ENCODE measurements at places on chromosomes 1 and 21.

GRCh38 chr1:111696330-111696729, 42.9 kb downstream of the INKA2 start:
- no peak for DNase-seq

DNA sequence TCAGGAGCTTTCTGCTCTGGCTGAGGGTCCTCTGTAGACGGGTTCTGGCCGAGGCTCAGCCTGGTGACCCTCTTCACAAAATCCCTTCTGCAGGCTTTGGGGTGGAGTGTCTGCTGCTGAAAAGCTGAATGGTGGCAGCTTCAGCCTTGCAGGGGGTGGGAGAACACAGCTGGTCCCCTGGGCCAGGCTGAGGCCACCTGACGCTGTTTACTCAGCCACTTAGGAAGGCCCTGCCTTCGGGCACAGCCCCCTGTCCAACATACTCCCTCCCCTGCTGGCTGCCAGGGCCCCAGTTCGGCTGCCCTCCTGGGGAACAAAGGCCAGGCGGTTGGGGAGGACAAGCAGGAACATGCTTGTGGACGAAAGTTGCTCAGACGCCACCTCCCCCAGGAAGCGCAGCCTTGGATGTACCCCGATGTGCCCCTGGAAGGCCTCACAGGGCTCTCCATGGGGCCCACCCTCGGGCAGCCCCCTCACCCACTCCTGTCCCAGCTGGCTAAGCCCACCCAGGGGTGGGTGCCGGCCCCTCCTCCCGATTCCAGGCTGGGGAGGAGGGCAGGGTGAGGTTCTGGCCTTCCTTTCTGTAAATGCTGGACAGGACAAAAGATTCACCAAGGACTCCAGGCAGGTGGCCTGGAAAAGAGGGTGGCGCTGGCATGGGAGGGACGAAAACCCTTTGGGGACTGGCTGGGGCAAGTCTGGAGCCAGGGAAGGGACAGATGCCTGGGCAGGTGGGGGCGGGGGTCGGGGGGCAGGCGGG, at the start of gene ANKRD65:
Gene ANKRD65 (minus strand): TSS at position 130 of the 760 bp plus-strand sequence. CDS start 271 bp downstream, outside the sequence.
- DNase-seq: no peak

DNA sequence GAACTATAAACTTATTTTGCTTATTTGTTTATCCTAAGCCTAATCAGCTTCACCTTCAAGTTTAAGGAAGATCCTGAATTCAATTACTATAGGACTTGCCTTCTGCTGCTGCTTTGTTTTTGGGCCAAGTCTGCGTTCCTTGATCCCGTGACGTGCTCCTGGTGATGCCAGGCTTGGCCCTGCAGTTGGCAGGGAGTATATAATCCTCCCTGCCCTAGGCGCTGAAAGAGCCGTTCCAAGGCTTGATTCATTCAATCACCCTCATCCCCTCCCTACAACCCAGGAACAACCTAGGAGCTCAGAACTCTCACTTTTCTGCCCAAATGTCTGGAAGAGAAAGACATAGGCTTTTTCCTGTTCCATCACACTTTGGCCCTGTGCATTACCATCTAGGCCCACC, 12.4 kb upstream of the LRRN2 start:
- no peak for DNase-seq

DNA sequence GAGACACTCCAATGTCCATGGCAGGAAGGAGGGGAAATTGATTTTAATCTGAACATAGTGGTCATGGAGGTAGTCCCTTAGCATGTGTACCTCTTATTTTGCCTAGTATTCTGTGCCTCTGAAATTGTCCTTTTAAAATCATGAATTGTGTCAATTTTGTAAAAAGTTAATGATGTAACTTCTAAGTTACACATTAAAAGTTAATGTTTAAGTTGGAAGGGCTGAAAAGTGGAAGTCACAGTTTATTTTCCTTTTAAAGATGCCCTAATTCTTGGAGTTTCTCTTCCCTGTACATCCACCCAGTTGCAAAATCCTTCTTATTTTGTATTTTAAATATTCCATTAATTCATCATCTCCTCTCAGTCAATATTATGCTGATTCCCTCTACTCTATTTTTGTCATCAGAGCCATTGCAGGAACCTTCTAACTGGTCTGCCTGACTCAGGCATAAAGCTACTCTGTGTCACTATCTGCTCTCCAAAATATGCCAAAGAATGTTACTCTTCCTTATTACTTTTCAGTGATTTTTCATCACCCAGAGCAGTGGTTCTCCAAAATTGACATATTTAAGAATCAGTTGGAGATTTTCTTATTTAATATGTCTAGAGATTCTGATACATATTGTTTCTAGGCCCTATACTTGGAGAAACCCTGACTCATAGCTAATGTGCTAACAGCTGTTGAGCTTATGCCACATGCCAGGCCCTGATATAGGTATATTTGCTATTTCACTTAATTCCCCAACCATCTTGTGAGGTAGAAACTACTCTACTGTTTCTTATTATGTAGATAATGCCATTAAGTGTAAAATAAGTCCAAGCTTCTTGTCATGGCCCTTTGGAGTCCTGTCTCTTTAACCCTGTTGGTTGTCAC, 5.1 kb downstream of the HOOK1 start:
- no peak for DNase-seq

GRCh38 chr1:218166268-218166945, 118.7 kb upstream of the RRP15 start:
- no peak for DNase-seq

DNA sequence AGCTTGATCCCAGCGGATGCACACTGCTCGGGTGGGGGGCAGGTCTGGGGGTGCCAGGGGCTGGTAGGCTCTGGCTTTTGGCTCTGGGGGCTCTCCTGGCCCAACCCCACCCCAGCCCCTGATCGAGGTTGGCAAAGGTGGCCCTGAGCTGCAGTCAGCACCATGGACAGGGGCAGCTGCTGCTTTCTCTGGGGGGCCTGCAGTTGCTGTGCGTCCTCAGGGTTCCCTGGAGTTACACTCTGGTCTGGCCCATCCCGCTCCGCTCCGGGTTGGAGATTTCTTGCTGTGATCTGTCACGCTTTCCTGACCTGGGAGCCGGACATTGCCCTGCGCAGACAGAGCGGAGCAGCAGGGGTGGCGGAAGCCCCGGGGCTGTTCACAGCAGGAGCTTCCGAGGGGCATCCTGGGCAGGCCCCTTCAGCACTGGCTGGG, 8.0 kb upstream of the PLCH2 start:
- DNase-seq: peak; percentile 50

DNA sequence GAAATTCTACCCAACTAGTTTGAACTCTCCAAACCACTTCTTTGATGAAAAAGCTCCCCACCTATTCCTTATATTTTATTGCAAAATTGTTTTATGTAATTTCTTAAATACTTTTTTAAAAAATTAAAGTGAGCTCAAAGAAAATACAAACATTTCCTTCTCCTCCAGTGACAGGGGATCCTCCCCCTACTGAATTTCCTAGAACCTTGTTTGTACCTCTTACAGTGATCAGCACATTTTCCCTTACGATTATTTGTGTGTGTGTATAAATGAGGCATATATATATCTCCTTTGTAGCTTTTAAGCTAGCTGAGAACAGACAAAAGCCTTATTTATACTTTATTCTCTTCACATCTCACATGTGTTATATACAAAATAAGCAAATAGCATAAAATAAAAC, 44.4 kb downstream of the VAV3 start:
- DNase-seq: no peak

GRCh38 chr1:241424480-241424971, 67.5 kb upstream of the RGS7 start:
- DNase-seq: no peak

DNA sequence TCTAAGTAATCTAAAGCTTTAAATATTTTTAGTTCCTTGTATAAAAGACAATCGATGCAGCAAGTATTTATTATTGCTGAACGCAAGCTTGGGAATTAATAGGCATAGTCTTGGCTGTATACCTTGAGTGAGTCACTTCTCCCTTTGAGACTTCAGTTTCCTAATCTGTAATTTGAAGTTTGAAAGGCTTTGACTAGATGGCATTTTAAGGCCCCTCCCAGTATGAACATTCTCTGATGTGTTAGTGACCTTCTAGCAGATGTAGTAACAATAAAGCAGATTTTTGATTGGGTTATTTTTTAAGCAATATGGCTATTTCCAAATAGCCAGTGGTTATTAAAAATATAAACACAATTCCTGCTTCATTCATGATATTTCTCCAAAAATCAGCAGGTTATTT, 58.2 kb downstream of the DUSP10 start:
- DNase-seq: no peak

- no peak for DNase-seq
These were observed 37.8 kb downstream of the XCL1 start for GRCh38 chr1:168614235-168614634.

- DNase-seq: peak; percentile 39
These were observed 51.8 kb upstream of the FAM89A start for GRCh38 chr1:231091831-231092301.

DNA sequence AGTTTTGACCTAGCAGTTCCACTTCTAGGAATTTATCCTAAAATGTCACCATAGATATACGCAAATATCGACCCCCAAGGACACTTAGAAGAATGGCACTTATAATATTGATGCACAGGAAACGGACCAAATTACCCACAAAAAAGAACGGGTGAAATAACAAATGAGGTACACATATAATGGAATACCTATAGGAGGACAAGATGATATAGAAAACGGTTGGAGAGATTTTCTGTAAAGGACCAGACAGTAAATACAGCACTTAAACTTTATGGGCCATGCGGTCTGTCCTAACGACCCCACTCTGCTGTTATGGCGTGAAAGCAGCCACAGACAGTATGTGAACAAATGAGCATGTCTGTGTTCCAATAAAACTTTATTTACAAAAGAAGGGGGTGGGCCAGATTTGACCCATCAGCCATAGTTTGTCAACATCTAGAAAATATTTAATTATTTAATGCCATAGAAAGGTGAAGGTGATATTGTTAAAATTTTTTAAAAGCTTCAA, 2.4 kb downstream of the TMPRSS3 start:
- no peak for DNase-seq

DNA sequence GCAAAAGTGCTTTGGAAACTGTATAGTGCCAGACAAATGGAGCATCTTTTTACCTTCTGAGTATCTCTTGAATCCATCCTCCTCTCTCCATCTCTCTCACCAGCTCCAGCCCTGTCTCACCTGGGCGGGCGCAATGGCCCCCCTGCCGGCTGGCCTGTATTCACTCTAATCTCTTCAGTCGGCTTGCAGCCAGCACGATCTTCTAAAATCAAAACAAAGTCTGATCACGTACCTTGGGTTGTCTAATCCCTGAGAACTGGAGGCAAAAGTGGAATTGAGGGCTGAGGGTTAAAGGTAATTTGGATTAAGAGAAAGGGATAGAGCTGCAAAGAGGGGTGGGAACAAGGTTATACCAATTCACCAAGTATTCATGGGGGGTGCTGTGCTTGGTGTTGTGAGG, 46.0 kb upstream of the LRRN2 start:
- no peak for DNase-seq

DNA sequence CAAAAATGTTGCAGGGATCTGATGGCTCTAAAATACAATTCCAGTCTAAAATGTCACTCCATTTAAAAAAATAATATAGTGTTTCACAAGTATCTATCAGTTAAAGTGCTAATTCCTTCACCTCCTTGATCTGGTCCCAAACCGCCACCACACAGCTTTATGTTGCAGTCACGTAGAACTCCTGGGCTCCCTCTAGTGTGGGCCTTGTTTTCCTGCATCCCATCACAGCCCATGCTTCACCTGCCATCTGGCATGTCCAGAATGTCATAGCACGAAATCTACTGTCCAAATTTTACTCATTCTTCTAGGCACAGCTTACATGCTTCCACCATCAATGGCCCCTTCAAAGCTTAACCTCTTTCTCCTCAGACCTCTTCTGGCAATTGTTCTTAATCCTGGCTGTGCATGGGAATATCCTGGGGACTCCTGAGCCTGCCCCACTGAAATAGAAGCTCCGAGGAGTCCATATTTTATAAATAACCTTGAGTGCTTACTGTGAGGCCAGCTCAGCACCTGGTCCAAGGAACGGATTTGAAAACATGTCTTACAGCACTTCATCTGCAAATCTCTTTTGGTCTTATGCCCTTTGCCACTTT, 15.5 kb downstream of the FYB2 start:
- no peak for DNase-seq

- DNase-seq: no peak
These were observed 44.5 kb downstream of the KIAA0040 start for GRCh38 chr1:175148068-175148467.

- peak; percentile 75 for DNase-seq
These were observed 9.0 kb downstream of the NPPA start for GRCh38 chr1:11838349-11839272.

DNA sequence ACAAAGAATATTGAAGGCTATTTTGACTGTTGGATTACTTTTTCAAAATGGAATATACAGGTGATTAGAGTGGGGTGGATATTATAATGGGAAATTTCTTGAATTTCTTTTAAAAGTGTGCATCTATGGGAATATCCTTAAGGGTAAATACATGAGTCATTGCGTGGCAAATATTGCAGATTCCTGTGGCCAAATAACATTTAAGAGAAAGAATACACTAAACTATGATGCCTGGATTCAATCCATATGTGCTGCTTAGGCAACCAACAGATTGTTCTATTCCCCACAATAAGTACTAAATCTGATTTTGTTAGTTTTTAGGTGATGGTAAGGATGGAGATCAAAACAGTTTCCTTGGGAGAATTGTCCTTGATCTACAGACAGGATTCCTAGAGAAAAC, 119.5 kb downstream of the HMCN1 start:
- no peak for DNase-seq

- DNase-seq: no peak
These were observed 340.0 kb upstream of the DPYD start for GRCh38 chr1:98260839-98261238.

- DNase-seq: no peak
These were observed 105.6 kb upstream of the GCLM start for GRCh38 chr1:94014635-94015488.

GRCh38 chr1:2935751-2936390, 85.4 kb upstream of the ACTRT2 start:
- DNase-seq: no peak

DNA sequence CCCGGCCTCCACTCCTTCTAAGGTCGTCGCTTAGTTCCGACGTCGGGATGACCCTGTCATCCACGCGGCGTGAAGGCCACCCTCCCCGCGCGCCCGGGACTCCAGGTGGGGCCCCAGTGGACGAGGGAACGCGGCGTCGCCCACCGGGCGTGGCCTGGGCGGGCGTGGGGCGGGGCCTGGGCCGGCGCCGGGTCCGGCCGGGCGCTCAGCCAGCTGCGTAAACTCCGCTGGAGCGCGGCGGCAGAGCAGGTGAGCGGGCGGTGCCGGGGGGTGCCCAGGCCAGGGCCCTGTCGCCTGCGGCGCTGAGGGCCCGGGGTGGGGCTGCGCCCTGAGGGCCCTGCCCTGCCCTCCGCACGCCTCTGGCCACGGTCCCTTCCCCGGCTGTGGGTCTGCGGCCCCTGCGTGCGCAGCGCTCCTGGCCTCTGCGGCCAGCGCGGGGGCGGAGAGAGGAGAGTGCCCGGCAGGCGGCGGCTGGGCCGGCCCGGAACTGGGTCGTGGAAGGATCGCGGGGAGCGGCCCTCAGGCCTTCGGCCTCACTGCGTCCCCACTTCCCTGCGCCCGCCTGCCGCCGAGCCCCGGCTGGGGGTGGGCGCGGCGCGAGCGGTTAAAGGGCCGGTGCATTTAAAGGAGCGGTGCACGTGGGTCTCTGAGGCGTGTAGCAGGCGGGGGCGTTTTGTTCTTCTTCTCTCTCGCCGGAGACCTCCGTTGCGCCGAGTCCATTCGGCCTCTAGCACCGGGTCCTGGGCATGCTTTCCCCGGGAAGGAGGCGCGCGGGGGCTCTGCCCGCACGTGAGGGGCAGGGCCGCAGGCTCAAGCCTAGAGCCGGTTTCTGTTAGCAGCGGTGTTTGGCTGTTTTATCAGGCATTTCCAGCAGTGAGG, at the start of gene PSEN2:
Gene PSEN2 (plus strand): TSS at position 216 of the 879 bp plus-strand sequence. CDS start 11,292 bp downstream, outside the sequence.
- peak; percentile 44 for DNase-seq
